ENCODE measurements at places on chromosomes 11 and 22.

GRCh38 chr11:70064008-70064725 is 13.9 kb upstream of the ANO1 start:
- no peak for DNase-seq

- no peak for DNase-seq
These were observed 16.6 kb downstream of the OR10D3 start for GRCh38 chr11:124199702-124200101.

GRCh38 chr11:80873310-80873999 is 1432.6 kb upstream of the TENM4 start:
- DNase-seq, result no peak

- no peak for DNase-seq
These were observed 29.4 kb downstream of the SMCO4 start for GRCh38 chr11:93513772-93514171.

- DNase-seq, result no peak
These were observed 43.2 kb downstream of the NRXN2 start for GRCh38 chr11:64679846-64680245.

- DNase-seq, result no peak
These were observed 61.8 kb upstream of the PHF21B start for GRCh38 chr22:45071618-45072017.

- DNase-seq, result no peak
These were observed 21.6 kb upstream of the EP300 start for GRCh38 chr22:41070665-41071331.

GRCh38 chr22:23079240-23079768 is 9.0 kb downstream of the GNAZ start:
- DNase-seq, result no peak

DNA sequence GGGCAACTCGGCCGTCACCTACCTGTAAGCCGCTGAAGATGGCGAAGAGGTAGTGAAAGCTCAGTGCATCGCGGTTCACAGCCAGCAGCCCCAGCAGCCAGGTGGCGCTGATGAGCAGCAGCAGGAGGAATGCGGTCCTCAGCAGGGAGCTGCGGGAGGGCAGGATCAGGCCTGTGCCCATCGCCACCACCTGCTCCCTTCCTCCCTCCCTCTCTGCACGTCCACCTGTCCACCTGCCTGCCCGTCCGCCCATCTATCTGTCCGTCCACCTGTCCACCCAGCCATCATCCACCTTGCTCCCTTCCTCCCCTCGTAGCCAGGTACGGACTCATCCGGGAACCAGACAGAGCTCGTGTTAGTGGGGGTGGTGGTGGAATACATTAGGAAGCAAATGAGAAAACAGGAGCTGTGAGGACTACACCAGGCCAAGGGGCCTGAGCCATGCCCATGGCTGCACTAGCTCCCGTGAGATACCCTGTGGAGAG is 32.2 kb downstream of the TRMU start:
- peak; percentile 63 for DNase-seq

DNA sequence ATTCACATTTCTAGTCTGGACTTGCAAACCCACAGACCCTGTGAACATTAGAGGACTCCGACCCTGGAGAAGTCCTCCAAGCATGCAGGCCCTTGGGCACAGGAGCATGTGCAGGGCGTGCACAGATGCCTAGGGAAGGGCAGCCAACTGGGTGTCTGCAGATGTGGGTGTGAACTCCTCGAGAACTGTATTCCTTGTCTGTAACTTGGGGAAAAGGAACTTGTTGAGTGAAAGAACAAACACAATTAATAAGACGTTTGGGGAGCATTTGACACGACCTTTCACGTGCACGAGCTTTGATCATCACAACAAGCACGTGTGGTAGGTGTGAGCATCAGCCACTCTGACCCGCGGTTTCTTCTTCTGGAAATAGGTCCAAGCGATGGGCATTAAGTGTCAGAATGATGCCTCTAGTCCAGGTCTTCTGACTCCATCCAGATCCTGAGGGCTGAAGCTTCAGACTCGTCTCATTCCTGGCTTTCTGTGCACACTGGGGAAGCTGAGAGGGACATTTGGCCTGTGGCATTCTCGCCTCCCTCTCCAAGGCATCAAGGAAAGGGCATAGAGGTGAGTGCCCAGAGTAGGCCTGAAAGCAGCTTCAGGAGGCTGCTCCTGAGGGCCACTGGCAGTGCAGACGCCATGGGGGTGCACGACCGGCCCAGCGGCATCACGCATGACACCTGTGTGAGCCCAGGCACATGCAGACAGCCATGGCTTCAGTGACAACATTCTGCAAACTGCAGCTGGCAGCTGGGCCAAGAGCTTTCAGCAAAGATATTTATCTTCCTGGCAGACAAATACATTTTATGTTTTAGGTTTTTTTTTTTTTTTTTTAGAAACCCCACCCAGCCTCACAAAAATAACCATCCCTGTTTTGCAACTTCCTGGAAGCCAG is 32.5 kb downstream of the ALX4 start:
- DNase-seq, result no peak

DNA sequence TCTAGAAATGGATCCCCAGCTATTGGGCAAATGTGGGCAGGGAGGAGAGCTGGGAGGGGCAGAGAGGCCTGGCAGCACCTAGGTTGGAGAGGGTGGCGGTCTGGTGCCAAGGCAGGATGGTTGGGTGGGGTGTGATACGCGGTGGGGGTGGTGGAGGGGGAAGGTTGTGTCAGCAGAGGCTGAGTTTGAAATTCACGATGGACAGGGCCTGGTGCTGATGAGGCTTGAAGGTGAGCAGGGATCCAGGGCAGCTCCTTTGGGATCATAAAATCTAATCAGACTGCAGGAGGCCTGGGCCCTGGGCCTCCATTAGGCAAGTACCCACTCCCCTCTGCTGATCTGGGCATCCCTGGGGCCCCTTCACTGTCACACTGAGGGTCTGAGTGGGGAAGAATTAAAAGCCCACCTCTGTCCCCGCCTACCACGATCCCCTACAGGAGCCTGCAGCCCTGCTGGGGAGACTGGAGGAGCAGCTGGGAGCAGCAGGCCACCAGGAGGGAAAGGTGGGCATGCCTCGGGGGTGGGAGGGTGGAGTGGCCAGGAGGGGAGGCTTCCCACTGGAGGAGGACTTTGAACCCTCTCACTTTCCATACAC is 24.0 kb downstream of the IGLL1 start:
- no peak for DNase-seq

DNA sequence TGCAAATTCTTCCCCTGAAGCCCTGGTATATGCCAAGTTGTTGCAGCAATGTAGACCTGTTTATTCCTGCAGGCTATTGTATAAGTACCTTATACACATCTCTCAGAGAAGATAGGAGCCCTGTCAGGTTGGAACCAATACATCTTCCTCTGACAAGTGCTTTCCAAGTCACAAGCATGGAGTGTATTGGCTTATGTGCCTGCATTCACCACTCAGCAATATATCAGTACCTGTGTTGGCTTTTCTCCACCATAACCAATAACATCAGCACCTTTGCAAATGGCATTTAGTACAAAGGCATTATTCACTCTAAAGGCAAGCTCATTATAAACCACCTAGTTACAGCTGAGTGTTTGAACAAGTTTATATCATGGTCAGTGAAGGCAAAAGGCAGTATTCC is 611.7 kb upstream of the CNTN5 start:
- DNase-seq, result no peak

DNA sequence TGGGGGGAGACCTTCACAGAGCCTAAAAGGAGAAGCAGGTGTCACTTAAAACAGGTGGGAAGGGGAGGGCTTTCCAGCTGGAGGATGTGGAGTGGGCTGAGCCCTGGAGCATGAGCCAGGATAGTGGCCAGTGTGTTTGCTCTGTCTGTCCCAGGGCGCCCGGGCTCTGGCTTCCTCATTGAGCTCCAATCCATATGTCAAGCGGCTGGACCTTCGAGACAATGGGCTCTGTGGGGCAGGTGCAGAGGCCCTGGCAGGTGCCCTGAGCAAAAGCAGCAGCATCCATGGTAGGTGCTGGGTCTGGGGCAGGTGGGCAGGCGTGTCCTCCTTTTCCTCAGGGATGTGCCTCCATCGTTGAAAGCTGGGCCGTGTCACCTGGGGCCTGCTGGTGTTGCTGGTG is 2.0 kb downstream of the LRRC74B start:
- no peak for DNase-seq

DNA sequence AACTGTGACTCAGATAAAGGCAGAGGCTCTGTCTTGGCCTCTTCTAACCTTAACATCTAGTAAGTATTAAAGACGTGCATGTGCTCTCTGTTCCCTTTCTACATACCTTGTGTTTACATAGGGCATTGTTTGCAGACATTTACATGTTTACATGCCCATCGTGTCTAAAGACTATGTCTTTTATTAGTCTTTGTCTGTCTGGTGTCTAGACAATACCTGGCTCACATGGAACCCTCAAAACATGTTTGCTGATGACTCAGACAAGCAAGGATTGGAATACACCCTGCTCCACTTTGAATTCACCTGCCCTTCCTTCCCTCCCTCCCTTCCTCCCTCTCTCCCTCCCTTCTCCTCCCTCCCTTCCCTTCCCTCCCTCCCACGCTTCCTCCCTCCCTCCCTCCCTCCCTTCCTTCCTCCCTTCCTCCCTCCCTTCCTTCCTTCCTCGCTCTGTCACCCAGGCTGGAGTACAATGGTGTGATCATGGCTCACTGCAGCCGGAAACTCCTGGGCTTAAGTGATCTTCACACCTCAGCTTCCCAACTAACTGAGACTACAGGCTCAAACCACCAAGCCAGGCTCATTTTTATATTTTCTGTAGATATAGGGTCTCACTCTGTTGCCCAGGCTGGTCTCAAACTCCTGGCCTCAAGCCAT is 23.7 kb upstream of the SORL1-AS1 start:
- no peak for DNase-seq

GRCh38 chr11:111795334-111795985 is 29.3 kb upstream of the PPP2R1B start:
- DNase-seq, result peak; percentile 73

- no peak for DNase-seq
These were observed 803.5 kb downstream of the BRD1 start for GRCh38 chr22:49023879-49024774.

GRCh38 chr11:124339396-124340141 is 19.6 kb upstream of the OR8D2 start:
- no peak for DNase-seq

- DNase-seq, result peak; percentile 17
These were observed 96.0 kb upstream of the BDNF start for GRCh38 chr11:27795955-27796861.

GRCh38 chr11:20033806-20034205 is 126.5 kb downstream of the DBX1 start:
- DNase-seq, result no peak

DNA sequence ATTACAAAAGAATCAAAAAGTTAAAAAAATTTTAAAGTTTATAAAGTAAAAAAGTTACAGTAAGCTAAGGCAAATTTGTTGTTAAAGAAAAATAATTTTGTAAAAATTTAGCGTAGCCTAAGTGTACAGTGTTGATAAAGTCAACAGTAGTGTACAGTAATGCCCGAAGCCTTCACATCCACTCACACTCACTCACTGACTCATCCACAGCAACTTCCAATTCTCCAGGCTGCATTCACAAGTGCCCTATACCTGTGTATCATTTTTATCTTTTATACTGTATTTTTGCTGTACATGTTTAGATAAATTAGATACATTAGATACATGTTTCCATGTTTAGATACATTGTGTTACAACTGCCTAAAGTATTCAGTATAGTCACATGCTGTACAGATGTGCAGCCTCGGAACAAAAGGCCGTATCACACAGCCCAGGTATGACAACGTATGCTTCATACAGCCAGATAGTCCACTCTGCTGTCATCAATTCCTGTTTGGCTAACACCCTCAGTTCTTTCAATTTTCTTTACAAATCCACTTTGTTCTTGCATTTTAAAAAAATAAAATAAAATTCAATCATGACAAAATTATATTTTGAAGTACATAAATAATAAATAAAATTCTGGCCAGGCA is 80.7 kb downstream of the RBFOX2 start:
- peak; percentile 23 for DNase-seq

GRCh38 chr11:68803766-68804165 is 38.0 kb downstream of the CPT1A start:
- DNase-seq, result no peak

GRCh38 chr11:125111001-125111342 is 454 bp downstream of the TMEM218 start:
- DNase-seq, result peak; percentile 18

- DNase-seq, result peak; percentile 62
These were observed 28.5 kb downstream of the P4HA3 start for GRCh38 chr11:74282914-74283371.
